Activated T-cell treated with anti-CD3 and anti-CD28 coated beads, Interleukin-2, amount 50 U/mL, for 1 hour (primary cell): ENCODE measurements at places on chromosomes 1 and 21.

DNA sequence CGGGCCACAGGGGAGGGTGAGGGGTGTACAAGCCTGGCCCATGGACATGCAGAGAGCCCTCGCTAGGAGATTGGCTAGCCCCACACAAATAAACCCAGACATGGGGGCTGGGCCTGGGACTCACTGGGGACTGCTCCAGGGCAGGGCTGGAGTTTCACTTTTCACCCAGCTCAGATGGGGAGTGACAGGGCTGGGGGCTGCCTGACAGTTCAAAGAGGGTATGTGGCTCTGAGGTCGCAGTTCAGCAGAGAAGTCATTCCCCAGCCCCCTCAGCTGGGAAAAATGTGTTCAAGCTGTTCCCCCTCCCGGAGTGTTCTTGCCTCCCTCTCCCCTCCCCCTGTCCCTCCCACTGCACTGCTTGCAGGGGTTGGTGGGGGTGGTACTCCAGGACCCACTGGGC lies 277.1 kb downstream of the TRABD2B start:
- DNase-seq = no peak

DNA sequence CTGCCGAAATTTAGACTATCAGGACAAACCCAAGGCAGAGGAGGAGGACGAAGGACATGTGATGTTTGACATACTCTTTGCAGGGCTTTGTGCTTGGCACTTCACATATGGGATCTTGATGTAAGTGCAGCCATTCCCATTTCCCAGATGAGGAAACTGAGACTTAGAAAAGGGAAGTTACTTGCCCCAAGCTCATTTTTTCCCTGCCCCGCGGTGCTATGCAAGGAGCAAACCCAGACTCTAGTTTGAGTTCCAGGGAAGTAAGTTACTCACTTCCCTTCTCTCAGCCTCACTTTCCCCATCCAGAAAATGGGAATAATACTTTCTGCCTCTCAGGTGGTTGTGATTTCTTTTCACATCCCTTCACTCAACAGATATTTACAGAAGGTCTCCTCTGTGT lies 4.5 kb upstream of the FOXO6 start:
- DNase-seq = no peak

- no peak for DNase-seq
These were observed 18.0 kb downstream of the PGM1 start for GRCh38 chr1:63611231-63611630.

- no peak for DNase-seq
These were observed 29.2 kb downstream of the SOX13 start for GRCh38 chr1:204102029-204102611.

- no peak for DNase-seq
These were observed 20.0 kb upstream of the FCER1A start for GRCh38 chr1:159282118-159282517.
